NCI-H1105 (cell line): ENCODE measurements at places on chromosomes 1 and 21.

DNA sequence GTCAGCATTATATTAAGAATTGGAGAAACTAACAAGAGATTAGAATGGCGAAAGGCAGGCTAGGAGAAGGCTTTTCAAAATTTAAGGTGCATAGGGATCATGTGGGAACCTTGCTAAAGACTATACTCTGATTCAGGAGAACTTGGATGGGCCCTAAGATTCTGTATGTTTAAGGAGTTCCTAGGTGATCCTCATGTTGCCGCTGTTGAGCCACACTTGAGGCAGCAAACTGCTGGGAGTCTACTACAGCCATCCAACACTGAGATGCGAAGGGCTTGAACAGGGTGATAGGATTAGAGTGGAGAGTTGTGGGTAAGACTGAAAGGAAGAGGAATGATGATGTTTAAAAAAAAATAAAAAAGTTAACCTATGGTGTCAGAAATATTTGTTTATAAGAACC is 1013.2 kb downstream of the MRPL39 start:
- no peak for DNase-seq

DNA sequence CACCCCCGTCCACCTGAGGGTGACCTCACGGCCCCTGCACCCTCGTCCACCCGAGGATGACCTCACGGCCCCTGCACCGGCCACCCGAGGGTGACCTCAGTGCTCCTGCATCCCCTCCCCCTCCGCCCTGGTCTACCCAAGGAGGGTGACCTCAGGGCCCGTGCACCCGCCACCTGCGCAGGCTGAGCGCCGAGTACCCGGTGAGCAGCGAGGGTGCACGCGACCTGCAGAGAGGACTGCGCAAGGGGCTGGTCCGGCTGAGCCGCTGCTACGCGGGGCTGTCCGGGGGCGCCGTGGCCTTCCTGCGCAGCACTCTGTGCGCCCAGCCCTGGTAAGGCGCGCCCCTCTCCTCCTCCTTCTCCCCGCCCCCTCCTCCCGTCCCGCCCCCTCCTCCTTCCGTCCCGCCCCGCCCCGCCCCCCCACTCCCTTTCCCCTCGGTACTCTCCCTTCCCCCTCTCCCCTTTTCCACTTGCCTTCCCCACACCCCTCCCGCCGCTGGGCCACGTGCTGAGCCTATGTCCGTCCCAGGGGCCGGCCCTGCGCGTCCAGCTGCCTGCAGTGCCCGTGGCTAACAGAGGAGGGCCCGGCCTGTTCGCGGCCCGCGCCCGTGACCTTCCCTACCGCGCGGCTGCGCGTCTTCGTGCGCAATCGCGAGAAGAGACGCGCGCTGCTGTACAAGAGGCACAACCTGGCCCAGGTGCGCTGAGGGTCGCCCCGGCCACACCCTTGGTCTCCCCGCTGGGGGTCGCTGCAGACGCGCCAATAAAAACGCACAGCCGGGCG is 28.4 kb downstream of the TRIM11 start:
- DNase-seq, result peak; percentile 57

- no peak for DNase-seq
Measured at GRCh38 chr1:114668784-114669561, 876 bp downstream of the DENND2C start.

- no peak for DNase-seq
Measured at GRCh38 chr1:190373705-190374336, 103.8 kb downstream of the BRINP3 start.
